ENCODE measurements at places on chromosomes 6 and 20. TPM values are rescaled to one million over a fixed set of nuclear protein-coding genes. Genes with fewer than 3 reads are reported as not detected.

Gene LY6G5C
- total RNA-seq, result not detected

Gene TBC1D7
- 44.5 TPM for total RNA-seq

Gene CPNE5
- total RNA-seq, result not detected

Gene PRR18
- total RNA-seq, result under 0.01 TPM

Gene KCNB1
- not detected for total RNA-seq

Gene COL21A1
- 18.6 TPM for total RNA-seq

Gene CST2
- not detected for total RNA-seq

Gene TOMM34
- 17.6 TPM for total RNA-seq

Gene ATAT1
- total RNA-seq, result 1.8 TPM

Gene OPN5
- not detected for total RNA-seq

Gene SLC2A10
- 30.2 TPM for total RNA-seq

Gene RBBP9
- 18.2 TPM for total RNA-seq

Gene VNN1
- 0.13 TPM for total RNA-seq

Gene TRAPPC3L
- not detected for total RNA-seq

Gene LAMA4
- 0.38 TPM for total RNA-seq

Gene ENPP1
- total RNA-seq, result 0.26 TPM

Gene SMPDL3A
- total RNA-seq, result 7.4 TPM

Gene TREML2
- total RNA-seq, result not detected

Gene POU5F1
- total RNA-seq, result 1.3 TPM

Gene BNIP5
- not detected for total RNA-seq

Gene IMPG1
- total RNA-seq, result not detected

Gene SLC2A4RG
- total RNA-seq, result 14.0 TPM

Gene HS3ST5
- total RNA-seq, result not detected

Gene SYCP2L
- total RNA-seq, result 0.26 TPM

Gene MUCL3
- under 0.01 TPM for total RNA-seq

Gene GSTA2
- total RNA-seq, result not detected

Gene WFDC12
- total RNA-seq, result not detected

Data from bronchial epithelial cell (primary cell).